Stomach (tissue), 19 donors: ENCODE measurements at places on chromosomes 7 and 10. TPM values are rescaled to one million over a fixed set of nuclear protein-coding genes. Genes with fewer than 3 reads are reported as not detected.

SPDYE9 gene
- not detected for total RNA-seq

AGR3 gene
- 14.2 TPM for total RNA-seq

- DNase-seq: no peak
Measured at GRCh38 chr7:116367171-116367813, 132.2 kb upstream of the CAV2 start.

GRCh38 chr10:79292026-79292766 is 55.1 kb upstream of the PPIF start:
- no peak for DNase-seq

GRCh38 chr7:728602-729001 is 1.5 kb upstream of the PRKAR1B start:
- no peak for DNase-seq
